ENCODE measurements at places on chromosomes 5 and 9.
A peak's percentile ranks its signal among the peaks of the same experiment; 100 is the strongest.

- H3K4me1 ChIP-seq, result peaks cover 15% of the 10 kb centered on the region
- peak overlapping the region; percentile 98 for H3K4me3 ChIP-seq
- peak overlapping the region; percentile 16 for H3K27ac ChIP-seq
- H3K36me3 ChIP-seq, result no peaks in the 10 kb centered on the region
Measured at GRCh38 chr9:128771094-128771721, 519 bp downstream of the ZER1 start.

GRCh38 chr9:30349526-30350513, 2034.6 kb upstream of the ACO1 start:
- H3K27ac ChIP-seq, result no peak overlapping the region
- no peaks in the 10 kb centered on the region for H3K27me3 ChIP-seq
- H3K4me1 ChIP-seq, result no peaks in the 10 kb centered on the region

- H3K36me3 ChIP-seq, result no peaks in the 10 kb centered on the region
- no peaks in the 10 kb centered on the region for H3K4me1 ChIP-seq
- H3K27me3 ChIP-seq, result no peaks in the 10 kb centered on the region
- no peak overlapping the region for H3K4me3 ChIP-seq
- no peak for DNase-seq
- H3K27ac ChIP-seq, result no peak overlapping the region
Measured at GRCh38 chr5:176892663-176893062, 6.5 kb downstream of the HK3 start.

GRCh38 chr9:138115506-138115905, 237.9 kb downstream of the CACNA1B start:
- no peak overlapping the region for H3K27ac ChIP-seq
- H3K36me3 ChIP-seq, result no peaks in the 10 kb centered on the region
- no peak overlapping the region for H3K4me3 ChIP-seq

DNA sequence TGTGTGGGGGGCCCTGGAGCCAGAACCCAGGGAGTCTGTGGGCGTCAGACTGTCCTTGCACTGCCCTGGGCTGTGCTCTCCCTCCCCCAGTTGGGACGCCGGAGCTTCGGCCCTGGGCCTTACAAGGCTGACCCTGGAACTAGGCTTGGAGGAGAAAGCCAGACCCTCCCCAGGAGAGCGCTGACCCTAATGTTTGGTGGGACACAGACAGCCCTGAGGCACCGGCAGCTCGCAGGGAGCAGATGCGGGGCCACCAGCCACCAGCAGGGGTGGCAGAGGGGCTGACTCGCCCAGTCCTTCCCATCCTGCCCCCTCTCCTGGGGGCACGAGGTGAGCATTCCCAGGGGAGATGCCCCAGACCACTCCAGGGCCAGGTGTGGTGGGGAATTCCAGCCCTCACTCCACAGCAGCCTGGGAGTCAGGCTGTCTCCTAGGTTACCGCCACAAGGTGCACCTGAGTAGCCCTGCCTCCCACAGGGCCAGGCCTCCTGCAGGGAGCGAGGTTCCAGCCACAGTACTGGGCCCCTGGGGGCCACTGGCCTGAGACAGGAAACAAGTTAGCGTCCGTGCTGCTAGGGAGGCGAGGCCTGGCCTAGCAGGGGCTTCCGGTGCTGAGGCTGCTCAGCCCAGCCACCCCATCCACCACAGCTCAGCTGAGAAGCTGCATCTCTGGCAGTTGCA, 134.6 kb downstream of the OLFM1 start:
- no peak overlapping the region for H3K27ac ChIP-seq
- H3K36me3 ChIP-seq, result no peaks in the 10 kb centered on the region
- no peaks in the 10 kb centered on the region for H3K27me3 ChIP-seq
- no peak for DNase-seq

GRCh38 chr5:154690488-154690887, 64.7 kb upstream of the LARP1 start:
- DNase-seq, result no peak
- H3K36me3 ChIP-seq, result no peaks in the 10 kb centered on the region
- H3K4me1 ChIP-seq, result no peaks in the 10 kb centered on the region
- no peaks in the 10 kb centered on the region for H3K27me3 ChIP-seq
- no peak overlapping the region for H3K4me3 ChIP-seq
- no peak overlapping the region for H3K27ac ChIP-seq

GRCh38 chr9:96071076-96071814, 195.8 kb downstream of the ERCC6L2 start:
- DNase-seq, result peak; percentile 71
- no peaks in the 10 kb centered on the region for H3K36me3 ChIP-seq
- no peaks in the 10 kb centered on the region for H3K27me3 ChIP-seq
- H3K4me3 ChIP-seq, result no peak overlapping the region

DNA sequence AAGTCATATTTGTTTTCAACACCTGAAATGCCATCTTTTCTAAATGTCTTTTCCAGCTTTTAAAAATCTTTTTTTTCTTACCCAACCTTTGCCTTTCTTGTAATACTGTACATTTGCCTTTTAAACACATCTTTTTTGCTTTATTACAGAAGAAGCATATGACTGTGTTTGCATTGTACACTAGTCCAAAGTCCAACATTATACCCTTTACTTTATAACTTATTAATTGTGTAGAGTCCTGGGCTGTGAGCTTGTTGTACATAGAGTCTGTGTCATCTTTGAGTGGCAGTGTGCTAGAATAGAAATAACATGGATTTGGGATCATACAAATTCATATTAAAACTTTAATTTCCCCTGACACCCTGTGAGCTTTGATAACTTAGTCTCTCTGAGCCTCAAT, 23.7 kb downstream of the CWC27 start:
- H3K4me1 ChIP-seq, result peaks cover 6% of the 10 kb centered on the region
- no peak for DNase-seq
- peaks cover 9% of the 10 kb centered on the region for H3K36me3 ChIP-seq
- no peak overlapping the region for H3K4me3 ChIP-seq

GRCh38 chr9:99180662-99181061, 41.1 kb downstream of the ALG2 start:
- no peaks in the 10 kb centered on the region for H3K27me3 ChIP-seq
- no peaks in the 10 kb centered on the region for H3K36me3 ChIP-seq
- no peak for DNase-seq
- no peak overlapping the region for H3K4me3 ChIP-seq

DNA sequence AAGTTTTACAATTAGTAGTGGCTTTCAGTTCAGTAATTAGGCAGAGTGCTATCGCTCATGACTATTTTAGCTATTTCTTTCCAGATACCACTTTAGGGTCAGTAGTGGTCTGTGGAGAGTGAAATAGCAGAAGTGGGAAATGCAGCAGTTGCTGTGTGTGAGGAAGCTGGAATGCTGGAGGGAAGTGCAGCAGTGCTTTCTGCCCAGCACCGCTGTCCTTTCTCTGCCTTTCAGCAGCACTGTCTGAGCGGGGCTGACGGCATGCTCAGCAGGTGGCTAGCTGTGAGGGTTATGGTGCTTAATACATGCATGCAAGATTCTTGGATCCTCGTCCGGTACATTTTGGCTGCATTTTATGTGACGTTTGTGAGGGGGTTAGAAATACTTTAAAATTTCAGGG, 213.9 kb downstream of the PBX3 start:
- no peak overlapping the region for H3K27ac ChIP-seq
- DNase-seq, result no peak
- no peak overlapping the region for H3K4me3 ChIP-seq
- no peaks in the 10 kb centered on the region for H3K27me3 ChIP-seq

DNA sequence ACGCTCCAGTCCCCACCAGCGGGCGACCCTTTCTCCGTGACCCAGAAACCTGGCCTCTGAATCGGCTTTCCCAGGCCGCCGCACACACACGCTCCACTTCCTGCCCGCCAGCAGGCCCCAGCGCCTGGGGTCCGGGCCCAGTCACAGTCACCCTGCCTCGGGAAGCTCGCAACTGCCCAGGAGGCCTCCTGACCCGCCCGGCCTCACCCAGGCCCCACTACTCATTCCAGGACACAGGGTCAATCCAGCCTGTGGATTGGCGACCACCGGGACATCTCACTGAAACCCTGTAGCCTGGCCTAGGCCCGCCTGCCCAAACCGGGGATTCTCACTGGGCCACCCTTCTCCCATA, 2.7 kb upstream of the IRX4 start:
- no peaks in the 10 kb centered on the region for H3K36me3 ChIP-seq
- no peak overlapping the region for H3K4me3 ChIP-seq
- H3K27me3 ChIP-seq, result no peaks in the 10 kb centered on the region
- no peaks in the 10 kb centered on the region for H3K4me1 ChIP-seq
